ENCODE measurements at places on chromosomes 5 and 9.

- DNase-seq: peak; percentile 28
Observed at GRCh38 chr5:53095931-53096525, 13.5 kb downstream of the MOCS2 start.

- DNase-seq: no peak
Observed at GRCh38 chr9:115200711-115201505, 83.0 kb upstream of the TNC start.

GRCh38 chr9:89983411-89983810, 378.6 kb downstream of the GADD45G start:
- no peak for DNase-seq

- DNase-seq: no peak
Observed at GRCh38 chr9:84772511-84772910, 103.0 kb downstream of the NTRK2 start.

- DNase-seq: no peak
Observed at GRCh38 chr9:97673922-97674321, 23.2 kb downstream of the XPA start.

DNA sequence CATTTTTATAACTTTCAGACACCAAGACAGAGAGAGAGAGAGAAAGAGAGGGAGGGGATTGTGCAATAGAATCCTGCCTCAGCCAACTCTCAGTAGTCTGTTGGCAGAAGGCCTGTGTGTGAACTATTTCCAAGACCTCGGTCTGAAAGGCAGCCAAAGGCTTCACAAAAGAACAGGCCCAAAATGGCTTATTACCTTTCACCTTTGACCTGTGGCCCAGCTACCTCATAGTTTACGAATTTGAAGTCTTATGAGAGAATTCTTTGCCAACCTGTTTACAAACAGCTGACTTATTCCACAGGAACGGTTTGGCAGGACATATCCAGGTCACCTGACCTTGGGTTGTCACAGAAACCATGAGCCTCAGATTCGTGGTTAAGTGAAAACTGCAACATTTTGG, 48.6 kb downstream of the NR2F1-AS1 start:
- no peak for DNase-seq

DNA sequence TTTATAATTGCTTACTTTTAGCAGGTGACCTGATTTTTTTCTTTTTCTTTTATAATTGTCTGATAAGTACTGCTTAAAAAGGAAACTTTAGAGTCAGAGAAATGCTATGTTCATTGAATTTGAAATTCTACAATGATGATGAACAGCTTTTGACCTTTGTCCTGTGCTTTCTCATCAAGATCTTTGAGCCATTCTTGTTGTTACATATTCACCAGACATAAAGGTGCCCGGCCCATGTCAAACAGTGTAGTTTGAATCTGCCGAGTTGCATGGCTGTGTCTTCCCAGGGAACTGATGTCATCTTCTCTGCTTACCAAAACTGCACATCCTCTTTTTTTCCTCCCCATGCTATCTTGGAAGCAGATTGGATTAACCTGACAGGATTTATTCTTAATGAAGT, 163.6 kb downstream of the LRRC70 start:
- no peak for DNase-seq

GRCh38 chr9:5842929-5843793, 10.2 kb upstream of the ERMP1 start:
- DNase-seq: no peak

GRCh38 chr9:131657037-131657377, 82.9 kb downstream of the RAPGEF1 start:
- no peak for DNase-seq

All from GM18507 (cell line).